ENCODE measurements at places on chromosomes 1 and 21.

GRCh38 chr1:110356379-110356778 lies 17.2 kb downstream of the RBM15 start:
- no peak for DNase-seq

DNA sequence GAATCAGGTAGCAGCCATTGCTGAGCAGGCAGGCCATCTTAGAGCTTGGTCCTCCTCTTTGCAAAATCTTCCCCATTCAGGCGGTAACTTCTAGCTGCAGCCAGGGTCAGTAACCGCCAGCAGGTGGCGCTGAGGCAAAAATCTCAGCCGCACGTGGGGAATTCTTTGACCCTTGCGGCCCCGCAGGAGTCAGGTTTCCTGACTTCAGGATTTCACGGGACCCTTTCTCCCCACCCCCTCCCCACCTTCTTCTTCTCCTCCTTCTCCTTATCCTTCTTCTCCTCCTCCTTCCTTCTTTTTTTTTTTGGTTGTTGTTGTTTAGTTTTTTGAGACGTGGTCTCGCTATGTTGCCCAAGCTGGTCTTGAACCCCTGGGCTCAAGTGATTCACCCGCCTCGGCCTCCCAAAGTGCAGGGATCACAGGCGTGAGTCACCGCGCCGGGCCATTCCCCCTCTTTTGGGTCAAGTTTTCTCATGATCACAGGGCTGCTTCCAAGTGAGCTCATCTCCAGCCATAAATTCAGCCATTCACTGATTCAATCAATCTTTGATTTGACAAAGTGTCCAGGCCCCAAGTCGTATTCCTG lies 33.4 kb upstream of the TENT5B start:
- peak; percentile 37 for DNase-seq

GRCh38 chr1:186143481-186143880 lies 231.6 kb downstream of the TPR start:
- no peak for DNase-seq

DNA sequence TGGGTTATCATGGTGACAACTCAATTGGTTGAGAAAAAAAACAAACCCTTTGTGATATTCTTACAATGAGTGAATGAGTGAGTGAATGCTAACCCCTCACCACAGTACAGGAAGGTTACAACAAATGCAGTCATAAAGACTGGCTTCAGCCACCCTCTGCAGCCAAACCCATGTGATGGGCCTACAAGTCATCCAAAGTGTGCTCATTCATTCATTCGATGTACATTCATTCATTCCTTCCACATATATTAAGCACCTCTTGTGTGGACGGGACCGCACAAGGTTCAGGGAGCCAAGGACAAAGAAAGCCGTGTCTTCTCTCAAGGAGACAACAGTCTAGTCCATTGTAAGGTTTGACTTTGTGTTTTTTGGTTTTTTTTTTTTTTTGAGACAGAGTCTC lies 49.4 kb downstream of the WDR4 start:
- no peak for DNase-seq

DNA sequence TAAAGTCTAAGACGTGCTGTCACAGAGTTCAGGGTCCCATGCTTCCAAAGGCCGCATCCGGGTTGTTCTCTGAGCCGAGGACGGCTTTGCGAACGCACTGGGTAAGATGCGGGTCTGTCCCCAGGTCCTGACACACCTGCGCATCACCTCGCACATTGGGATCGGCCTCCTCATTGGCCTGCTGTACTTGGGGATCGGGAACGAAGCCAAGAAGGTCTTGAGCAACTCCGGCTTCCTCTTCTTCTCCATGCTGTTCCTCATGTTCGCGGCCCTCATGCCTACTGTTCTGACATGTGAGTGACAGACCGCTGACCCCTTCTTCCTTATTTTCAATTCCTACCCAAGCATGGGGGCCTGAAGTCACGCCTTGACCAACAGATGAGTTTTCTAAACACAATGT lies 25.3 kb downstream of the TFF3 start:
- DNase-seq = no peak

DNA sequence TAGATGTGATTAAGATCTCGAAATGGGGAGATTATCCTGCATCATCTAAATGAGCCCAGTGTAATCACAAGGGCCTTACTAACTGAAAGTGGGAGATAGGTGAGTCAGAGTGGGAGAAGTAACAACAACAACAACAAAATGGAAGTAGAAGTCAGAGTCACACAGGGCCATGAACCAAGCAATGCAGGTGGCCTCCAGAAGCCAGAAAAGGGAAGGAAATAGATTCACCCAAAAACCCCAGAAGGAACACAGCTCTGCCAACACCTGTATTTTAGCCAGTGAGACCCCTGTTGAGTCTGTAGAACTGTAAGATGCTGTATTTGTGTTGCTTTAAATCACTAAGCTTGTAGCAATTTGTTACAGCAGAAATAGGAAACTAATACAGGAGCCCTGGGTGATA lies 4.1 kb downstream of the TAGLN2 start:
- DNase-seq = no peak

GRCh38 chr1:237050915-237051314 lies 8.9 kb downstream of the RYR2 start:
- DNase-seq = no peak

DNA sequence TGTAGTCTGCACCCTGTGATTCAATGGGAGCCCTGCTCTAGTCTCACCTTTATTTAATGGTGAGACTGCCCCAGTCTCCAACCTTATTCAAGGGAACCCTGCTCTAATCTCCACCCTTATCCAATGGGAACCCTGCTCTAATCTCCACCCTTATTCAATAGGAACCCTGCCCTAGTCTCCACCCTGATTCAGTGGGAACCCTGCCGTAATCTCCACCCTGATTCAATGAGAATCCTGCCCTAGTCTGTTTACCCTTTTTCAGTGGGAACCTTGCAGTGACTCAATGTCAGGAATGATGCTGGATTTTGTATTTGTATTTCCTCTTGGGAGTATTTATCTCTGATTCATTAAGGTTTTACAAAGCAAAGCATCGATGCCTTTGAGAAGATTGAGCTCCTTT lies 39.5 kb downstream of the TRPM2 start:
- no peak for DNase-seq

DNA sequence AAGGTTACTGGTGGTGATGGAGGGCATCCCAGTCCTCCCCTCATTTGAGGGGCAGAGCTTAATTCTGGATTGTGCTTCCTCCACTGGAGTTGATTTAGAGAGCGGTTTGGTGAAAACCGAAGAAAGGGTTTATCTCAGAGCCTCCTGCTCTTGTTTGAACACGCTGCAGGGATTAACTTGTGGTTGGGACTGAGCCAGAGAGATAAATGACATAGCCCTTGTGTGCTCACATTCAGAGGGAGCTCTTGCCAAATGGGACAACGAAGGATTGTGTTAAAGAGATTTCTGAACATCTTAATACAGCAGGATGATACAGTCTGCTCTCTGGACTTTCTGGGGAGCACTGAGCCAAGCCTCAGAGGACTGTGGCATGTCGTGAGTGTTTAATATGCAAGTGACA lies 308.2 kb downstream of the DISC1 start:
- no peak for DNase-seq

Data from stimulated activated CD8-positive, alpha-beta memory T cell treated with anti-CD3 and anti-CD28 coated beads, Interleukin-2, amount 100 ng/mL, for 1 hour (primary cell).